ENCODE measurements at places on chromosomes 2 and 18. TPM values are rescaled to one million over a fixed set of nuclear protein-coding genes. Genes with fewer than 3 reads are reported as not detected.

DNA sequence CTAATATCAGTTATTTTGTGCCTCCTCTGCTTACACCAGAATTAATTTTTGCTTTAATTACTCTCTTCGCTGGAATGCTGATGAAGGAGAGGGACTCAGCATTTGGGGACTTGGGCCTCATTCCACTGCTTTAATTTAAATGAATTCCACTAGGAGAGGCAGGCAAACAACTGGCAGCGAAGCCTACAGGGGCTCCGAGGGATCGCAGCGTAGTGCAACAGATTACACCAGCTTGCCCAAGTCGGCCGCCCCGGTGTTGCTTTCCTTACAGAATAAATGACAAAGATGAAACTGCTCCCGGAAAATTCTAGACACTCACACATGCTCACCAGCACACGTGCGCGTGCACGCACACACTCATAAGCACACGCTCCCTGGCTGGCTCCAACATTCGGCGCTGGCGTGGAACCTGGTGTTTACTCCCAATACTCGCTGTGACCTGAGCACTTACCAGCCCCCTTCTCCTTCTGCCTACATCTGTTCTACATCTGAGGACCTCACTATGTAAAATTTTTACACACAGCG is 175.4 kb downstream of the ZNF521 start:
- no peaks in the 10 kb centered on the region for H3K36me3 ChIP-seq
- no peak overlapping the region for H3K27ac ChIP-seq

DNA sequence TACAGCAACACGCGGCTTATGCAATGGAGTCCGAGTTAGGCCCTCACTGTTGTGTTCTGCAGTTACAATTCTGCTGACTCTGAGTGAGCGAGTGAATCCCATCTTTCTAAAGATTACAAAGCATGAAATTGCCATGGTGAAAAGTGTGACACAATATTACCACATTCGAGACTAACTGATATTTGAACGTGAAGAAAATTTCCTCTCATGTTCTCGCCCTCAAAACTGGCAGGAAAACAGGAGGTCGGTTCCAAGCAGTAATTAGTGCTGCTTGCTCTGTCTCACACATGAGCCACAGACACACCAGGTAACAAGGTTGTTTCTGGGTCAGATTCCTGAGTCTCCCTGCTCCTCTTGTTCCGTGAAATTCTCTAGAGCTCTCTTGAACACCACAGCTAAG is 93.7 kb upstream of the RIOK3 start:
- peaks cover 21% of the 10 kb centered on the region for H3K4me1 ChIP-seq
- H3K27ac ChIP-seq = no peak overlapping the region
- peaks cover 6% of the 10 kb centered on the region for H3K36me3 ChIP-seq
- H3K27me3 ChIP-seq = no peaks in the 10 kb centered on the region
- DNase-seq = no peak

GRCh38 chr2:605674-606608 is 71.3 kb downstream of the TMEM18 start:
- H3K4me3 ChIP-seq = no peak overlapping the region
- H3K4me1 ChIP-seq = no peaks in the 10 kb centered on the region
- no peak for DNase-seq
- no peak overlapping the region for H3K27ac ChIP-seq

DNA sequence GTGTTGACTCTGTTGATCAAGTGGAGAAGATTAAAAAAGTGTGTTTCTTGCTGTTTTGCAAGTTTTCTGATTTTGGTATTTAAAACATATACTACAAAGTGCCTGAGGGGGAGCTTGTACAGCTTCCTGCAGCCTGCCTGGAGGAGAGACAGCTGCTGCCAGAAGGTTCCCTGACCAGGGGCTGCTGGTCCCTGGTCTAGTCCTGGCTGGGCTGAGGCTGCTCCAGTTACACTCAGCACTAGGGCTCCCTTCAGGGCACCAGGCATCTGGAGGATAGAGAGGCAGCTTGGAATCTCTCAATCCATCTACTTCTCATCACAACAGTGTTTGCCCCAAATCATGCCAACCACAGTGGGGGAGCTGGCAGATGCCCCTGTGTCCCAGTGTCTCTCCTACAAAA is 4.8 kb downstream of the MC2R start:
- H3K36me3 ChIP-seq = no peaks in the 10 kb centered on the region
- peaks cover 2% of the 10 kb centered on the region for H3K27me3 ChIP-seq
- DNase-seq = no peak
- H3K27ac ChIP-seq = no peak overlapping the region
- H3K4me1 ChIP-seq = no peaks in the 10 kb centered on the region

GRCh38 chr18:8361941-8362471 is 247.2 kb upstream of the RAB12 start:
- H3K4me1 ChIP-seq = no peaks in the 10 kb centered on the region
- H3K4me3 ChIP-seq = no peak overlapping the region
- DNase-seq = no peak
- peaks cover 8% of the 10 kb centered on the region for H3K27me3 ChIP-seq
- H3K36me3 ChIP-seq = no peaks in the 10 kb centered on the region

The ADCYAP1 gene
- not detected for total RNA-seq

All from activated CD4-positive, alpha-beta T cell treated with anti-CD3 and anti-CD28 coated beads, Interleukin-2, amount 10 ng/mL, durations not matched to agents 24 days and 14 days (primary cell).